ENCODE measurements at places on chromosomes 4 and X. TPM values are rescaled to one million over a fixed set of nuclear protein-coding genes. Genes with fewer than 3 reads are reported as not detected.

Gene MTNR1A
- not detected for total RNA-seq

Gene C4orf50
- total RNA-seq: 0.49 TPM

- DNase-seq: no peak
These were observed 950.9 kb upstream of the NDST4 start for GRCh38 chr4:116064331-116064730.

GRCh38 chrX:6660567-6661264, 125.8 kb upstream of the VCX3A start:
- DNase-seq: no peak

DNA sequence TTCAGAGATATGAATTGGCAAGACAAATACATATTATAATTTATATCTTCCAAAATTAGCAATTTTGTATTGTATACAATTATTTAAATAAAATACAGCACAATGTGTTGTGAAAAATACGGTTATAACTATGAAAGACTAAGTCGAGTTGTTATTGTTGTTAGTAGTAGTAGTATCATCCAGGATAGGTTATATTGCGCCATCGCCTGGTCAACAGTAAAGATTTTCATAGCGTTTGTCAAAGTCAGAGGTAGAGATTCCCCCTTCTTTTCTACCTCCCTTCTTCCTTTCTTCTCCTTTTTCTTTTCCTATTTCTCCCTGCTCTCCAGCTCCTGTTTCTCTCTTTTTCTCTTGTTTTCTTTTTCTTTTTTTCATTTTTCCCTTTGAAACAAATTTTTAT, 499.1 kb upstream of the EPHA5 start:
- DNase-seq: no peak

GRCh38 chrX:9369802-9370291, 95.0 kb upstream of the TBL1X start:
- DNase-seq: no peak

- DNase-seq: no peak
These were observed 11.6 kb downstream of the BLTP1 start for GRCh38 chr4:122163767-122164166.

DNA sequence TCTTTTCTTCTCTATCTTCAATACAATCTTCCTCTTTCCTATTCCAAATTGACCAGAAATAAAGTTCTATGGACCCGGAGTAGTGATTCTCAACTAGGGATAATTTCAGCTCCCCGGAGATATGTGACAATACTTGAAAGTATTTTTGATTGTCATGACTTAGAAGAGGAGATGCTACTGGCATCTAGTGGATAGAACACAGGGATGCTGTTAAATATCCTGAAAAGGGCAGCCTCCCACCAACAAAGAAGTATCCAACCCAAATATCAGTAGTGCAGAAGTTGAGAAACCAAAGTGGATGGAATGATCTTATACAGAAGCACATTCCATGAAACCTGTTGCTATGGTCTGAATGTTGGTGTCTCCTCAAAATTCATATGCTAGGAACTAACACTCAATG, 65.7 kb upstream of the NDST3 start:
- DNase-seq: no peak

DNA sequence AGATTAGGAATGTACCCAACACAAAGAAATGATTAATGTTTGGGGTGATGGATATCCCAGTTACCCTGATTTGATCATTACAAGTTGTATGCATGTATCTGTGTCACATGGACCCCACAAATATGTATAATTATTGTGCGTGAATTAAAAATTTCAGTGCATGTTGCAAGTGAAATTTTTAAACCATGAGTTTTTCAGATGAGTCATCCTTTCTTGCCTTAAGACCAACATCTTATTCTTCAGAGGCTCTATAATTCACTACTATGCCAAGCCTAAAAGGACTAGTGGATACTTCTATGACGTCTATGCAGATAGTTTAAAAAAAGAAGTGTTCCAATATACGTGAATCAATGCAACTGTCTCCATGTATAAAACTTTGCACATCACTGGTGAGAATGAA, 113.0 kb upstream of the SH3RF1 start:
- DNase-seq: no peak

GRCh38 chr4:44535981-44536380, 87.4 kb upstream of the KCTD8 start:
- DNase-seq: no peak

DNA sequence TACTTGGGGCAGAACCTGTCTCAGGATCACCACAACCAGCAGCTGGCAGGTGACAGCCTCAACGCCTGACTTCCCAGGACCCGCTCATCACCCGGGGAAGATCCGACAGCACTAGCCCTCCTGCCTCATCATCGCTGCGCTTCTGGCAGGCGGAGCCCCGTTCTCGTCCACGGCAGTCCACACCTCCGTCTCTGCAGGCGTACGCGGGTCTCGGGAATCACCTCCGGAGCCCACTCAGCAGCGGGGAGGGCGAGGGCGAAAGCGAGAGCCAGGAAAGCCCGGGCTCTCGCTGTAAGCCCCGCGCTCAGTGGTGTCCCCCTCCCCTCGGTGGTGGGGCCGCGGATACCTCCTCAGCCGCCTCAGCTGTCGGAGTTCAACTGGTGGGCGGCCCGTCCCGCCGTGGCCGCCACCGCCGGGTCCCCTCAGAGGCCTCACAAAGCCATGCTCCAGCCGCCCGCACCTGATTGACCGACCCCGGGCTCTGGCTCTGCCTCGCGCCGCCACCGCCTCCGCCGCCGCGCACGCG, 518 bp upstream of the CNKSR2 start:
- no peak for DNase-seq

DNA sequence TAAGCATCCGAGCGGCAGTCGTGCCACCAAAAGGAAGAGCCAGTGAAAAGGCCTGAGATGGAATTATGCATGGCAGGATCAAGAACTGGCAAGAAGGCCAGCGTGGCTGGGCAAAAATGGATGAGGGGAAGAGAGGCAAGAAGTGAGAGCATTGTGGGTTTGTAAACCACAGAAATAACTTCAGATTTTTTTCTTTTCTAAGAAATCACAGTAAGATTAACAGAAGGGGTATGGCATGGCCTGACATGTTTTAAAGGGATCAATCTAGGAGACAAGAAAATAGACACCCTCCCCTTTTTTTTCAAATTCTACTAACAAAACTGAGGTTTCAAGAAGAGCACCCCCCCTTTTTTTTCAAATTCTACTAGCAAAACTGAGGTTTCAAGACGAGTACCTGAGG, 82.5 kb downstream of the BMP3 start:
- DNase-seq: no peak
